ENCODE measurements at places on chromosomes 4 and X.

- DNase-seq, result no peak
Observed at GRCh38 chr4:67087897-67088296, 457.4 kb downstream of the CENPC start.

GRCh38 chr4:113028074-113028473 is 21.4 kb upstream of the ANK2 start:
- no peak for DNase-seq

- no peak for DNase-seq
Observed at GRCh38 chr4:152953514-152953913, 17.4 kb downstream of the FHDC1 start.

DNA sequence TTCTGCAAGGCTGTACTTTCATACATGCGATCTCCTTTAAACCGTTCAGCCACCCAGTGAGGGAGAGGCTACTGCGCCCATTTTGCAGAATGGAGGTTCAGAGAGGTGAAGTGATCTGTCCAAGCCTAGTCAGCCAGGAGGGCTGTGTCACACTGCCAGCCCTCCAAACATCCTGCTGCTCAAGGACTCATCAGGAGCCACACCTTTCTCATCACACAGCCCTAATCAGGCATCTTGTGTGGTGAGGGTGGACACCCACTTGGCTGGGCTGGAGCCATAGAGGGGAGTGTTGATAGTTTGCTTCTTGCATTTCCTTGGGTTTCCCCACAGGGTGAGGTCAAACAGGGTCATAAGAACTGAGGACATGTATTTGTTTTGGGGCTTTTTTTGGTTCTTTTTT is 5.4 kb upstream of the CXCR3 start:
- no peak for DNase-seq

Data from lower lobe of right lung (tissue), 2 donors.